HCT116 (cell line): ENCODE measurements at places on chromosomes 11 and 22. TPM values are rescaled to one million over a fixed set of nuclear protein-coding genes. Genes with fewer than 3 reads are reported as not detected.

GRCh38 chr11:59261150-59261549, 48.4 kb upstream of the MPEG1 start:
- H3K4me1 ChIP-seq, result no peaks in the 10 kb centered on the region; the same call in 1 of the 2 replicates
- no peaks in the 10 kb centered on the region for H3K27me3 ChIP-seq
- H3K4me3 ChIP-seq, result no peak overlapping the region
- no peak for DNase-seq
- H3K36me3 ChIP-seq, result no peaks in the 10 kb centered on the region
- H3K27ac ChIP-seq, result no peak overlapping the region

DNA sequence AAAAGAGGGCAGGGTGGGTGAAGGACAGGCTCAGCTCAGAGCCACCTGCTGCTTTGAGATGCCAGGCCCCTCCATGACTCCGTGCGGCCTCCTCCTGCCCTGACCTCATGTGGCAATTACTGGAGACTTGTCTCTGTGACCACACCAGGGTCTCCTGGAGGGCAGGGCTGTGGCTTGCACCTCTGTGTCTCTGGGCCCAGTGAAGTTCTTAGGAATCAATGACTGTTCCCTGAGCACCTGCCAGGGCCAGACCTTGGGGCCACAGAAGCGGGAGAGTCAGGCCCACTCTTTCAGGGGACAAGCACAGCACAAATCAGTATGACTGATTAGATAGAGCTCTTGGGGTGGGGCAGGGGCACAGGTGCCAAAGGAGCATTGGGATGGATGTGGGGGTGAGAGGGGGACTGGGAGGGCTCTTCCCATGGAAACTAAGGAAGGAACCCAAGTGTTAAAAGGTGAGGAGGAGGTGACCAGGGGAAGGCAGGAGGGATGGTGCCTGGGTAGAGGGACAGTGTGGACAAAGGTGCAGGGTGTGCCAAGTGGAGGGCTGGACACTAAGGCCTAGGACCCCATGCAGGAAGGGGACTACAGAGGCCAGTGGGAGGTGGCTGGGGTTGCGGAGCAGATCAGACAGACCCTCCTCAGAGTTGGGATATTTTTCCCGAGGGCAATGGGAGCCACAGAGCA, 77.3 kb upstream of the SHISAL1 start:
- no peaks in the 10 kb centered on the region for H3K4me1 ChIP-seq
- no peak overlapping the region for H3K27ac ChIP-seq
- peaks cover 21% of the 10 kb centered on the region for H3K27me3 ChIP-seq

GRCh38 chr11:47589977-47590861, 3.7 kb downstream of the FAM180B start:
- H3K27ac ChIP-seq, result no peak overlapping the region
- H3K4me3 ChIP-seq, result no peak overlapping the region
- peaks cover 6% of the 10 kb centered on the region; the same call in 1 of the 2 replicates for H3K27me3 ChIP-seq
- H3K4me1 ChIP-seq, result no peaks in the 10 kb centered on the region
- no peak for DNase-seq

DNA sequence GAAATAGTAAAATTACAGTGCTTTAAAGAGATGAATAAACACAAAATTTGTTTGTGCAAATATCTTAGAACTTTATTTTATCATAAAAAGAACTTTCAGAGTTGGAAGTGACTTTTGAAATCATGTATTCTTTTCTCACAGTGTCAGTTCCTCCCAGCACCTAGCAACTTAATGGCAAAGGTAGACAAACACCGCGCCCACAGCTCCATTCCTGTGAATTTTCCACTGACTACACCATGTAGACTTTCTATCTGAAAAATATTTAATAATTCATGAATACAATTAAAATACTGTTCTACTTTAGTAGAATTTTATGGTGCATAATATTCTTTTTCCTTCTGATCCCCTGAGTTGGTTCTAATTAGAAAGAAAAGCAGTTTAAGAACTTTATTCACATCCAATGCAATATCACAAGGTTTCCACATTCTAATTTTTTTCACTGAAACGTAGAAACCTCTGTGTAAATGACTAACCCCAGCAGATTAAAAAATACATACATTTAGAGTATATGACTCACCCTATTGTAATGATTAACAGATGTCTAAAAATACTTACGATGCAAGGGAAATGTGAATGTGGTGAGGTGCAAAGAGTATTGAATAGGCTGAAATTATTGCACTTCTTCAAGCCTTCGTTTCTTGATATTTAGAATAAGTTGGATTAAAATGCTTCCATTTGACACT, 218.2 kb upstream of the CCDC179 start:
- H3K4me3 ChIP-seq, result no peak overlapping the region
- no peaks in the 10 kb centered on the region for H3K36me3 ChIP-seq

- no peaks in the 10 kb centered on the region for H3K36me3 ChIP-seq
- H3K27ac ChIP-seq, result no peak overlapping the region
- H3K4me3 ChIP-seq, result no peak overlapping the region
- H3K4me1 ChIP-seq, result no peaks in the 10 kb centered on the region
- H3K27me3 ChIP-seq, result no peaks in the 10 kb centered on the region
Measured at GRCh38 chr11:132610216-132610615, 922.1 kb downstream of the OPCML start.

Gene HBE1
- 212 TPM for total RNA-seq

Gene OR10D3
- total RNA-seq, result not detected

GRCh38 chr22:30038219-30038618, 42.0 kb upstream of the HORMAD2 start:
- H3K36me3 ChIP-seq, result no peaks in the 10 kb centered on the region
- H3K27me3 ChIP-seq, result no peaks in the 10 kb centered on the region
- DNase-seq, result no peak
- H3K27ac ChIP-seq, result no peak overlapping the region

DNA sequence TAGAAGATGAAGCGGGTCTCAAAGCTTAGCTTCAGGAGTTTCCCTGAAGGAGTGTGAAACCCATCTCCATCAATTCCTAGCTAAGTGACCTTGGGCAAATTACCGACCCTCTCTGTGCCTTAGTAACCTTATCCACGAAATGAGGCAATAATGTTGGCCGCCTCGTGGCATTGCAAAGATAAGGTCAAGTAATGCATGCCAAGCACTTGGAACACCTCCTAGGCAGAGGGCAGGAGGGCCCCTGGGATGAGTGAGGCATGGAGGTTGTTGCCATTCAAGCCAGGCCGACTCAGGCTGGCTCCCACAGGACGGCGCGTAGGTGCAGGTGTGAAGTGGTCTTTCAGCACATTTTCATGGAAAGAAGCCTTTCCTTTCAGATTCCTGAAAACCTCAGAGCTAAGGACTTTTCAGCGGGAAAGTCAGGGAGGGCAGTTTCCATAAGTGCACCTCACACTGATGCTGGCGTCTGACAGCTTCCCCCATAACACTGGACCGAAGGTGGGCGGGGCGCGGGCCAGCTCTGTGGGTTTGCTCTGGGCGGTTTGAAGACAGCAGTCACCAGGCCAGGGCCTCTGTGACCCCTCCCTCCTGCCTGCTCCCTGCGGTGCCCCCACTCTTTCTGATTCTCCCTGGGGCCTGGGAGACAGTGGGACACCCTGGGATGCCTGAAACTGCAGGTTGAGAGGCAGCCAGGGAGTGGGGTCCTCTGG, 25.2 kb downstream of the RPS6KA4 start:
- H3K4me1 ChIP-seq, result peaks cover 35% of the 10 kb centered on the region
- no peak for DNase-seq
- H3K36me3 ChIP-seq, result no peaks in the 10 kb centered on the region
- H3K27ac ChIP-seq, result no peak overlapping the region

Gene CCDC81
- 0.69 TPM for total RNA-seq

- peaks cover 4% of the 10 kb centered on the region; the same call in 1 of the 2 replicates for H3K36me3 ChIP-seq
- H3K4me3 ChIP-seq, result peak overlapping the region; percentile 69
- peak overlapping the region; percentile 68 for H3K27ac ChIP-seq
Measured at GRCh38 chr22:37517826-37518450, 1.3 kb downstream of the CARD10 start.

DNA sequence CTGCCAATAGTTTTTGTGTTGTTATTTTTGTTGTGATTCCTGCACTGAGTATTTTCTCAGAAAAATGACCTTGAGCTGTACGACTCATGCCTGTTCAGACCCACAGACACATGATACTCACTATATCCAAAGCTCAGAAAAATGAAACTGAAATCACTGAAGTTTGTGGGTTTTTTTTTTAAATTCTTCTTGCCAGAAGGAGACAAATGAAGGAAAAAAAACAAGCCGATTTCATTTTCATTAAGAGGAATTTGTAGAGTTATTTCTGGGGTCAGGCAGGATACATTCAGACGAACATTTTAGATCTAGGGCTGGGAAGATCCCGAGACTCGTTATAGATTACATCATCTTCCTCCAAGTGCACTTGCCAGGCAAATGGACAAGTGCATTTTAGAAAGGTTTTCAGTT, 60.4 kb downstream of the BMAL1 start:
- peak overlapping the region; percentile 63 for H3K27ac ChIP-seq
- H3K4me1 ChIP-seq, result peaks cover 83% of the 10 kb centered on the region
- no peak for DNase-seq
- peak overlapping the region; percentile 56 for H3K4me3 ChIP-seq

- no peak for DNase-seq
- no peaks in the 10 kb centered on the region for H3K4me1 ChIP-seq
- no peak overlapping the region for H3K4me3 ChIP-seq
- no peak overlapping the region for H3K27ac ChIP-seq
Measured at GRCh38 chr11:126607776-126608541, 252.5 kb downstream of the ST3GAL4 start.

- H3K27me3 ChIP-seq, result peaks cover 5% of the 10 kb centered on the region; the same call in 1 of the 2 replicates
- DNase-seq, result peak; percentile 28
- H3K27ac ChIP-seq, result peak overlapping the region; percentile 38; the same call in 1 of the 2 replicates
- no peaks in the 10 kb centered on the region for H3K4me1 ChIP-seq
- peak overlapping the region; percentile 63 for H3K4me3 ChIP-seq
Measured at GRCh38 chr11:18720808-18721560, 5.0 kb downstream of the IGSF22 start.

GRCh38 chr11:6561288-6561687, 42.1 kb downstream of the RRP8 start:
- peaks cover 6% of the 10 kb centered on the region; the same call in 1 of the 2 replicates for H3K4me1 ChIP-seq
- no peak overlapping the region for H3K4me3 ChIP-seq
- no peaks in the 10 kb centered on the region for H3K36me3 ChIP-seq
- H3K27me3 ChIP-seq, result no peaks in the 10 kb centered on the region
- DNase-seq, result no peak
- no peak overlapping the region for H3K27ac ChIP-seq

DNA sequence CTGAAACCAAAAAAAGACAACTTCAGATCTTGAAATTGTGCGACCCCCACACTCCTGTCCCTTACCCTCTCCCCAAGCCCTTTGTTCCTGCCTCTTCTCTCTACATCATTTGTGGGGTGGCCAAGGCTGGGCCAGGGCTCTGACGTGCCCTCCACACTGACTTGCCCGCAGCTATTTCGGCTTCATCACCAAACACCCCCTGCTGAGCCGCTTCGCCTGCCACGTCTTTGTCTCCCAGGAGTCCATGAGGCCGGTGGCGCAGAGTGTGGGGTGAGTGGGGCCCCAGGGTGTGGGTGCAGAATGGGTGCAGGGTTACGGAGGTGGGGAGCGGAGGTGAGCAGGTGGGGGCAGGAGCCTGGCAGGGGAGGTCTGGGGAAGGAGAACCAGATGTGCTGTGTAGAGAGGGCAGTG, 9.5 kb downstream of the MAPK8IP2 start:
- H3K4me1 ChIP-seq, result peaks cover 19% of the 10 kb centered on the region
- H3K27ac ChIP-seq, result no peak overlapping the region
- H3K36me3 ChIP-seq, result no peaks in the 10 kb centered on the region
- no peak for DNase-seq
- no peaks in the 10 kb centered on the region for H3K27me3 ChIP-seq
- no peak overlapping the region for H3K4me3 ChIP-seq

GRCh38 chr11:70111269-70112016, 33.3 kb downstream of the ANO1 start:
- no peaks in the 10 kb centered on the region for H3K27me3 ChIP-seq
- no peak for DNase-seq
- H3K27ac ChIP-seq, result no peak overlapping the region; the same call in 1 of the 2 replicates
- H3K4me1 ChIP-seq, result peaks cover 13% of the 10 kb centered on the region
- H3K36me3 ChIP-seq, result no peaks in the 10 kb centered on the region

- H3K27me3 ChIP-seq, result no peaks in the 10 kb centered on the region
- H3K4me3 ChIP-seq, result no peak overlapping the region
- DNase-seq, result no peak
- H3K36me3 ChIP-seq, result no peaks in the 10 kb centered on the region
- H3K27ac ChIP-seq, result peak overlapping the region; percentile 81
- H3K4me1 ChIP-seq, result peaks cover 94% of the 10 kb centered on the region
Measured at GRCh38 chr11:66887526-66887925, 30.7 kb downstream of the LRFN4 start.

Gene WEE1
- 50.8 TPM for total RNA-seq

DNA sequence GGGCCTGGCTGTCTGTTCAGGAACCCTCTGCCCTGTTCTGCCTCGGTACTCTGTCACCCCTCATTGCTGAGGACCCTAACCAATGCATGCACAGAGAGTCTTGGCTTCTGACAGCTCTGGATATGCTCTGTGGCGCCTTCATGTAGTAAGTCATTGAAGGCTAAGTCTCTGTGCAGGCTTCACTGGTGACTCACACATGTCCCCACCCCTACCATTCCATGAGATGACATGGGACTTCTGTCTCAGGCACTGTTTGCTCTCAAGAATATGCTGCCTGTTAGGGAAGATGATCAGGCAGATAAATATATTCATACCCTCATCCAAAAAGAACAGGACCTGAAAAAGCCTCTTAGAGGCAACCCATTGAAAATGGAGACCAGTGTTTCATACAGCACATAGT, 43.6 kb upstream of the HORMAD2 start:
- no peaks in the 10 kb centered on the region for H3K27me3 ChIP-seq
- H3K27ac ChIP-seq, result no peak overlapping the region
- no peaks in the 10 kb centered on the region for H3K36me3 ChIP-seq
- peak; percentile 16 for DNase-seq

- H3K4me3 ChIP-seq, result no peak overlapping the region
- no peaks in the 10 kb centered on the region; the same call in 1 of the 2 replicates for H3K27me3 ChIP-seq
- H3K4me1 ChIP-seq, result peaks cover 18% of the 10 kb centered on the region
- DNase-seq, result no peak
Measured at GRCh38 chr11:19656140-19656541, 56.5 kb upstream of the NAV2 start.

DNA sequence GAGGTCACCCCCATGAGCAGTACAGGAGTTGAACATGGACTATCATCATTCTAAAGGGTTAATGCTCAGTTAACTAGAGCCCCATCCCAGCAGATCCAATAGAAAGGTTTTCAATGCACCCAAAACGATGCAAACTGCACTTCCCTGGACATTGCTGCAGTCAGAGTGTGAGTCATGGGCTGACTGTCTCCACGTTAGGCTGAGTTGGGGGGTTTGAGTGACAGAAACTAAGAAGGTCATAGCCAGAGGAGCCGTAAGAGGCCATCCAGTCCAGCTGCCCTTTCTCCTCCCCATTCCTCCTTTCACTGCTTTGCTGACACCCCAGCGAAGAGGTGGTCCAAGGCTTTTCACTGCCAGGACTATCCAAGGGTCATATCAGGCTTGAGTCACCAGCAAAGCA, 10.5 kb upstream of the OR2AT4 start:
- no peak for DNase-seq
- H3K27ac ChIP-seq, result no peak overlapping the region
- no peaks in the 10 kb centered on the region for H3K36me3 ChIP-seq
- no peaks in the 10 kb centered on the region for H3K4me1 ChIP-seq
- no peaks in the 10 kb centered on the region for H3K27me3 ChIP-seq
